ENCODE measurements at places on chromosomes 12 and 14. TPM values are rescaled to one million over a fixed set of nuclear protein-coding genes. Genes with fewer than 3 reads are reported as not detected.

Gene LIN52
- 10.6 TPM for total RNA-seq

Gene KRT6B
- not detected for total RNA-seq

Gene PUS1
- total RNA-seq: 10.2 TPM

Gene RDH12
- not detected for total RNA-seq

Data from dermis microvascular lymphatic vessel endothelial cell (primary cell).